ENCODE measurements at places on chromosomes 7 and 10. TPM values are rescaled to one million over a fixed set of nuclear protein-coding genes. Genes with fewer than 3 reads are reported as not detected.

Gene BLVRA
- 69.8 TPM for total RNA-seq

Gene BAIAP2L1
- 45.8 TPM for total RNA-seq

Gene BMPER
- 5.4 TPM for total RNA-seq

Gene MMD2
- total RNA-seq: not detected

Gene HILPDA
- total RNA-seq: 24.4 TPM

All from A549 treated with Mapracorat at 1 μM for 4 hours (cell line).